Stimulated activated CD4-positive, alpha-beta T cell treated with anti-CD3 and anti-CD28 coated beads, Interleukin-12 subunit alpha, Interleukin-12 subunit beta, amount 100 ng/mL, for 4 hours (primary cell): ENCODE measurements at places on chromosomes 2 and 18.

DNA sequence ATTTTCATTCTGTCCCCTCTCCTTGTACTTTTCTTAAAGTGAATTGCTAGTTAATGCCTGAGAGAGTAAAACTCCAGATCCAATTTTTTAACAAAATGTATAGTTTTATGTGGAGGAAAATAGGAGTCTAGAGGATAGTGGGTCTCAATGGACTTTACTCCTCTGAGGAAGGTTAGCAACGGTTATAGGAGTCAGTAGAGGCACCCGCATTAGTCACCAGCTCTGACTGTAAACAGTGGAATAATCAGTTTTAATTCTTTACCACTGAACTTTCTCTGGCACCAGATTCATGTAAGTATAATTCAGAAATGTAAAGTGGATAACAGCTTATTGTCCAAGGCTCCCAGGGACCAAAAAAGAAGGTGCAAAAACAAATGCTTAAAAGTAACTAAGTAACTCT is 38.7 kb upstream of the HNMT start:
- DNase-seq = no peak

- no peak for DNase-seq
Measured at GRCh38 chr2:3645745-3646389, 12.1 kb upstream of the ALLC start.

GRCh38 chr2:104804148-104804890 is 49.6 kb upstream of the POU3F3 start:
- no peak for DNase-seq

- DNase-seq = no peak
Measured at GRCh38 chr2:54977149-54977548, 73.1 kb downstream of the RTN4 start.

DNA sequence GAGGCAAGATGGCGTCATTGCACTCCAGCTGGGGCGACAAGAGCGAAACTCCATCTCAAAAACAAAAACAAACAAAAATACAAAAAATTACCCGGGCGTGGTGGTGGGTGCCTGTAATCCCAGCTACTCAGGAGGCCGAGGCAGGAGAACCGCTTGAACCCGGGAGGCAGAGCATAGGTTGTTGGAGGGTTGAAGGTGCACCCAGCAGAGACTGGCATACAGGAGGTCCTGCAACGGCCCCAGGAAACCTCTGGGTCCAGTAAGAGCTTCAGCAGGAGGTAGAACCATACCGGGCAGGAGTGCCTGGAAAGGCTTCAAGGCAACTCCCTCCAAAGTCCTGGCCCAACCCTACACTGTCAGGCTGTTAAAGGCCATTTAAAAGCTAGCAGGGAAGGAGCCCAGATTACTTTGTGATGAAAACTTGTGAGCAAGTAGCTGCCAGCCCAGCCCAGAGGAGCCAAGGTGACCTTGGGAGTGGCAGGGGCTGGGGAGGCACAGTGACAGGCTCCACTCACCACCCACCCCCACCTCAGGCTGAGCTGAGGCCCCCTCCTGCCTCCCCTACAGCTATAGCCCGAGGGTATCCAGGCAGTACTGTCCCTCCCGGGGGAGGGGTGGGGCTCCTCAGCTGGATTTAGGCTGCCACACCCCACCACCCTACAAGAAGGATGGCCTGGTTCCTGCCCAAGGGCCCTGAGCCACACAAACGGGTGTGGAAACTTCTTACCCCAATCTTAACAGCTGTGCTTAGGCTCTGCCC is 28.1 kb downstream of the TFCP2L1 start:
- no peak for DNase-seq

DNA sequence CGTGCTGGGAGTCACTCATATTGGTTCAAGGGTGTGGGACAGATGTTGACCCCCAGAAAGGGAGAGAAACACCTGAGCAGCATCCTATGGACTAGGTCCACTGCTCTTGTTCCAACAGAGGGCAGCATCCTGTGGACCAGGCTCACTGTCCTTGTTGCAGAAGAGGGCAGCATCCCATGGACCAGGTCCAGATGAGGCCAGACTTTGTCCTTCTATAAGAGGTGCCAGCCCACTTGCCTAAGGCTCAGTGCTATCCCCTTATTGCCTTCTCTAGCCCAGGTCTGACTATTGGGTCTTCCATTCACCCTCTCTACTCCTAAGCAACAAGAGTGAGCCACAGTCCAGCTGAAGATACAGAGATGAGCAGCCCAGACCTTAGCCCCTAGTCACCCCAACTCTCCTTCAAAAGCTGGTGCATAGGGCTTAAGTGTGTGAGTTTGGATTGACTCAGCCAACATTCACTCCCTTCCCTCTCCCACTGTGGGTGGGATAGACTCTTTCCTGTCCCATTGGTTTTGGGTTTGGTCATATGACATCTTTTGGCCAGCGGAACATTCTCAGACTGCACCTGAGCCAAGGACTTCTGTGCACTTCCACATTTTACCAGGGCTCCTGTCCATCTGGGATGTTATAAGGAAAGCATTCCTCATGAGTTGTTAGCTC is 132.4 kb upstream of the GPC1 start:
- DNase-seq = no peak

- DNase-seq = no peak
Measured at GRCh38 chr2:36267194-36267593, 88.4 kb upstream of the CRIM1 start.

DNA sequence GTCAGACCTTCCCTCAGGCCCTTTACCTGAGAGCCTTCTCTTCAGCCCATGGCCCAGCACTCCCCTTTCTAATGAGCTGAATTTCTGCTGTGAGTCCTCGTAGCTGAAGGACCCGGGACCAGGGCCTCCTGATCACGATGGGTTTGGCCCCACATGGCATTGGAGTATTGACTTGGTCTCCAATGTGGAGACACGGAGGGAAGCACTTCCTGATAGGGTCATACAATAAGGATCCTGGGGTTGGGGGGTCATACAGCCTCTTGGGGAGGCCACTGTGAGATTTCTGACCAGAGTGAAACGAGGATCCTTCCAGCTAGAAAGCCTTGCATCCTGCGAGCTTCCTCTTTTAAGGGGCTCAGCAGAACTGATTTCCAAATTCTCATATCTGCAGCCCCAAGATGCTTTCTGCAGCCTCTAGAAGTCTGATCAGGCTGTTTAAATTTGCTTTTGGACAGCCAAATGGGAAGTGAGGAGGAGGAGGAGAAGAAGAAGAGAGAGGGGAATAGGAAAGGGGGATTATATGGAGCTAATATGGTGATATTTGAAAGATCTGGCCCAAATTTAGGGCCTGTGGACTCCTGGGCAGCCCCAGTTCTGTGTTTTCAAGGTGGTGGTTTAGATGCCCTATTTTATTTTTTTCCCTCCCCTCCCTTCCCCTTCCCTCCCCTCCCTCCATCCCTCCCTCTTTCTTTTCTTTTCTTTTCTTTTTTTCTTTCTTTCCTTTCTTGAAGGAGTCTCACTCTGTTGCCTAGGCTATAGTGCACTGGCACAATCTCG is 38.9 kb downstream of the RHOB start:
- no peak for DNase-seq

GRCh38 chr18:79630281-79631095 is 49.1 kb upstream of the CTDP1 start:
- no peak for DNase-seq

GRCh38 chr2:30664761-30665358 is 142.4 kb downstream of the CAPN13 start:
- no peak for DNase-seq

GRCh38 chr2:130850788-130851623 is 14.3 kb downstream of the ARHGEF4 start:
- no peak for DNase-seq

- DNase-seq = no peak
Measured at GRCh38 chr2:231326404-231326803, 69.1 kb upstream of the B3GNT7 start.

GRCh38 chr2:181540421-181540820 is 83.2 kb downstream of the ITGA4 start:
- no peak for DNase-seq

- no peak for DNase-seq
Measured at GRCh38 chr2:6993229-6993640, 76.0 kb downstream of the RNF144A start.

- DNase-seq = no peak
Measured at GRCh38 chr2:71700658-71701397, 247.5 kb downstream of the DYSF start.

DNA sequence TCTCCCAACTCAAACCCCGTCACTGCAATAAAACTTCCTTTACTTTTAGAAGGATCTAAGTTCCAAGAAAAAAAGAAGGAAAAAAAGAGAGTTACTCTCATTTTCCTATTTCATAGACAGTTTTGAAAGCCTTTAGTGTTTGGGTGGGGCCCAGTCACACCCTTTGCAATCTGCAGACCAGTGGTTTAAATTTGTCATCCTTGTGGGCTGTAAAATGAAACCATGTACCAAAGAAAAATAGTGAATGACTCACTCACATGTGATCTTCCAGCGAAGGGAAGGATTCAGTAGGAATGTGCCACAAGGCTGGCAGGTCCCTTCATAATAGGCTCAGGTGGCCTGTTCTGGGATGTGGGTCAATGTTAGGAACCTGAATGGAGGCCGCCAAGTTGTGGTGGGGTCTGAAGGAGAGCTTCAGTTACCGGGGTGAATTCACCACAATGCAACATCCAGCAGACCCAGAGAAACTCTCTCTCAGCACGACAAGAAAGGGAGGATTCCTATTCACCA is 28.3 kb downstream of the ANXA4 start:
- DNase-seq = no peak
